NCI-H1417 treated with DMSO at 0.1 percent for 48 hours (cell line): ENCODE measurements at places on chromosomes 11 and 22.

GRCh38 chr11:122253589-122254231 lies 137.7 kb upstream of the BLID start:
- no peak for DNase-seq

GRCh38 chr11:104049116-104049515 lies 12.7 kb downstream of the DDI1 start:
- DNase-seq, result no peak

- DNase-seq, result no peak
Measured at GRCh38 chr11:129533395-129533794, 157.7 kb downstream of the BARX2 start.

- no peak for DNase-seq
Measured at GRCh38 chr22:27046086-27046485, 388.7 kb downstream of the MIAT start.
